ENCODE measurements at places on chromosomes 3 and 15.

DNA sequence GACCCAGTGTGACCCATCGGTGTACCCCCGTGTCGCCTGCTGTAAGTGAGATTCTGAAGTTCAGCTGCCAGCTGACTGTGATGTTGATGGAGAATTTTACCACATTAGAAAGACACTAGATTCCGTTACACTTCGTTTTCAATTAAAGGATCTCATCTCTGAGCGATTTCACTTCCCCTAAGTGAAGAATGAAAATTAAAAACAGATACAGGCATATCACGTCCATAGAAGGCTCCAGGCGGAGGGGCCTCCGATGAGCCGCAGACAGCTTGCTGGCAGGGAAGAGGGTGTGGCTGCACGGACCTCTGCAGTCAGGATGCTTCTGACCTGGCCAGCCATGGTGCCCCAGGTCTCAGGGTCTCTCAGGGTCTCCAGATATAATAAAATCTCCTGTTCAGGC is 6.6 kb upstream of the CPN2 start:
- no peak for DNase-seq

GRCh38 chr15:75145027-75145841 is 56.4 kb upstream of the C15orf39 start:
- no peak for DNase-seq

- no peak for DNase-seq
These were observed 8.8 kb downstream of the ABHD6 start for GRCh38 chr3:58246148-58247047.

DNA sequence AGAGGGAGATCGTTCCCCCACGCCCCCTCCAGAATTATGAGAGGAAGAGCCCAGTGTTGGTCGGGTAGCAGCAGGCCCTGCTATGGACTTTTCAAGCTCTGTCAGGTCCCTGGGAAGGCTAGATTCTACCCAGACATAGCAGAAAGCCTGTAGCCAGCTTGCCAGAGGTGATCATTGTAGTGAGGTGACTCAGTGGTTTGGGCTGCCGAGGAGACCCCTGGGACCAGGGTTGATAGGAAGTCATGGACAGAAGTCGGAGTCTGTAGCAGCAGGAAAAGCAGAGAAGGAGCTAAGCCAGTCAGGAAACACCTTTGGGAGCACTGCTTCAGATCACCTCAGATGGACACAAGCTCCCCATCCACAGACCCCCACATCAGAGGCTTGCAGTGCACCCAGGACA is 67.7 kb downstream of the CCNL1 start:
- DNase-seq, result no peak

- DNase-seq, result no peak
These were observed 2.0 kb upstream of the CLDN16 start for GRCh38 chr3:190385731-190386688.

DNA sequence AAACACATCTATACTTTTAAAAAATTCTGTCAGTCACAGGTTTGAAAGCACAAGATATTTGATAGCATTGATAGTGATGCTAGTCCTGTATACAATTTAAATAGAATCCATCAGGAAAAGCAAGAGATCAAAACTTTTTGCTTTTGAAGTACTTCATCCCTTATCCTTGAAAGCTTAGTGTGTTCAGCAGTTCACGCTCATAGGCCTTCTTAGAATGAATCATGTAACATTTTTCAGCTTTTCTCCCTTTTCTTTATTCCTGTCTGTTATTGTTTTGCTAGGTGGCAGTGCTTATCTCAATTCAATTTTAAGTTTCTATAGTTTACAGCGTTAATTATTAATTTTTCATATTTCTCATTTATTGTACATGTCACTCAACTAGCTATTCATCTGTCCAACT is 69.1 kb downstream of the FGF7 start:
- no peak for DNase-seq

DNA sequence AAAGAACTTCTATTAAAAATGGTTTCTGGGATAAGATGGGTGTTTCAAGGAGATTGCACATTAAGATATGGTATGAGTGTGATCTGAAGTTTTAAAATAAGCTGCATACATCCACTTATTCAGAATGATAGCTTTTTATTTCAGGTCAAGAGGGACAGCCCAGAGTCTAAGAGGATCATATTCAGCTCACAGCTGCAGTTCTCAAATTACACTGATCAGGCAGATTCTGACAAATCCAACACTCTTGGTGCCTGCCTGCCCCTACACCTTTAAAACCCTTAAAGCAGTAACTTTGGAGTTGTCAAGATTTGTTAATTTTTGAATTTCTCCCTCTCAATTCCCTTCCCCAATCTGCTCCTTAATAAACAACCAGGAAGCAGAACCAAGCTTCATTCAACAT is 9.1 kb upstream of the TMEM87A start:
- DNase-seq, result no peak

GRCh38 chr3:126985132-126985985 is 2.4 kb downstream of the PLXNA1 start:
- DNase-seq, result no peak

DNA sequence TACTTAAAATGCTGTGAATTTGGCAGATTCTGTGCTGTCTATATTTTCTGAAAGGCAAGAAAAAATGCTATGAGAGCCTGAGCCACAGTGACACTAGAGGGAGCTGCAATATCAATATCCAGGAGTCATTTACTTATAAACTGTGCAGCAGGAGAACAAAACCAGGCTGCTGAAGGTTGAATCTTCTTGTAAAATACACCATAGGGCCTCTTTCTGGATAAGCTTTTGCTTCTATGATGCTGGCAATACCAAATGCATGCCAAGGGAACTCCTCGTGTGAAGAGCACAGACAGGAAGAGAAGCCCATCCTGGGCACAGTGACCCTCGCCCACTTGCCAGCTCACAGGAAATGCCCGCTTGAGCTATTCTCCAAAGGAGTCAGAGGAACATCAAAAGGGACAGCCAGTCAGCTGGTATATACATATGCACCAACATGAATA is 48.0 kb upstream of the TSPAN3 start:
- no peak for DNase-seq

Measured in H9 (cell line).